ENCODE measurements at places on chromosomes 2 and 18.
A peak's percentile ranks its signal among the peaks of the same experiment; 100 is the strongest.

DNA sequence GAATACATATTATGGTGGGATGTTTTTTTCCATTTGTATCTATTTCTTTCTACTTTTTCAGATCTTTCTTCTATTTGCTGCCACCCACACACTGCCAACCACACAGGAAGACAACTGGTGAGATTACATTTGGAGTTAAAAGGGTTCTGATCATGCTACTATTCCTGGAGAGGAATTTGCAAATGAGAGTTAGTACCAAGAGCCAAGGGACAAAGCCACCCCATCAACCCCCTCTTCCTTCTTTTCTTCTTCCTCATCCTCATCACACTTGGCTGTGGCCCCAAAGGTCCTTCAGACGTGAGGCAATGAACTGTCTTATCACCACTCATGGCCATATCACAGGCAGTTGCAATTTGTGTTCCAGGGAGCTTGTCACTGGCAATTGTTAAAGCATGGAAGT lies 215.6 kb upstream of the SLC14A2 start:
- DNase-seq = no peak

DNA sequence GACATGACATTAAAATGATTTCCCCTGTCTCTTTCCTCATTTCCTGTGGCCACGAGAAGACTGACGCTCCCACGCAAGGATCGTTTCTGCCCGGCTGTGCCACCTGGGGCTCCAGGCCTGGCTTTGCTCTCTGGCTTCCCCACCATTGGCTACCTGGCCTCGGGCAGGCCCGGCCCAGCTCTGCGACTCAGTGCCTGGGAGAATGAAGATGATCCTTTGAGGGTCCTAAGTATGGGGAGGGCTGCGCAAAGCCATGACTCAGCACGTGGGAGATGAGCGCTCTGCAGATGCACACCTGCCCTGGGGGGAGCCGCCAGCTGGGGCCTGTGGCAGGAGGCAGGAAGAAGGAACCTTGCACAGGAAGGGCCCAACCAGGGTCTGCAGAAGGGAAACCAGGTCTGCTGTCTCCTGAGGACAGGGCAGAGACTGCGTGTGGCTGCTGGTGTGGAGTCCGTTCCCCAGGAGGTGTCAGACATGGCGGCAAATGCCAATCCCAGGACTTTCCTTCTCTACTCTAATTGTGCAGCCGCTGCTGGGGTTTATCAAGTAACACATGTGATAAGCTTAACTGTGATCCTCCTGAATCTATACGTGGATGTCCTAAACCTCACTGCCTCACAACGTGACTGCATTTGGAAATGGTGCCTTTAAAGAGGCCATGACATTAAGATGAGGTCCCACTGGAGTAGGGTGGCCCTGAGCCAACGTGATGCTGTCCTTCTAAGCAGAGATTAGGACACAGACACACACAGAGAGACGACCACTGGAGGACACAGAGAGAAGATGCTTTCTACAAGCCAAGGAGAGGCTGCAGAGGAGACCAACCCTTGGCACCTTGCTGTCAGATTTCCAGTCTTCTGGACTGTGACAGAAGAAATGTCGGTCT lies 32.9 kb downstream of the MBP start:
- DNase-seq = no peak

GRCh38 chr2:199404841-199405240 lies 52.9 kb downstream of the SATB2 start:
- no peak for DNase-seq

GRCh38 chr18:77068321-77069312 lies 64.0 kb downstream of the MBP start:
- DNase-seq = no peak

DNA sequence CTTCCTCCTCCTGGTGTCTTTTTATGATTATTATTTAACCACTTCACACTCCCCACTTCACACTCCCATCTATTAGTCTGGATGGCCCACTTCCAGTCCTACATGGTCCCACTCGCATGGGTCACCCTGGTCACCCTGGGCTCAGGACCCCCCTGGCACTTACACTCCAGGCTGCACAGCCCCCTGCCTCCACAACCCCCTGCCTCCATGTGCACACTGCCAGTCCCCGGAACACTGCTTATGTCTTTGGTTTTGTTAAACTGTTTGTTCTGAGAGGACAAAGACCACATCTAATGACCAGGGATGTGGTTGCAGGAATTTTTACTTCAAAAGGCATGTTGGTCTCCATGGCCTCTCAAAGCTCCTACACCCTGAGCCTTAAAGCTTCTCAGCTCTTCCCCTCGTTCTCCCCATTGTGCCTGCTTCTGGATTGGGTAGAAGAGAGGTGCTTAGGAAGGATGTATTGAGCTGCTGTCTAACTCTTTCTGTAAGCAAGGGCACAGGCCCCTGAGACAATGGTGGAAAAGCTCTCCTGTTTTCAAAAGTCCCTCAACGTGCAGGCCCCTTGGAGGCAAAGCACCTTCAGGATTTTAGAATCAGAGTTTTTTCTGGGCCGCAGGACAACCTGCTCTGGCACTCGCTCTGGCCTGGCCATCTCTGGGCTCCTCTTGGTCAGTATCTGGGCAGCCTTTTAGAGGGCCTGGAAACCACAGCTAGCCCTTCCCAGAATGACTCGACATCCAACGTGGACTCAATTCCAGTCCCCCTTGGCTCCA lies 150.0 kb upstream of the HAAO start:
- no peak for DNase-seq

- no peak for DNase-seq
Observed at GRCh38 chr2:205739620-205740019, 57.3 kb downstream of the NRP2 start.

DNA sequence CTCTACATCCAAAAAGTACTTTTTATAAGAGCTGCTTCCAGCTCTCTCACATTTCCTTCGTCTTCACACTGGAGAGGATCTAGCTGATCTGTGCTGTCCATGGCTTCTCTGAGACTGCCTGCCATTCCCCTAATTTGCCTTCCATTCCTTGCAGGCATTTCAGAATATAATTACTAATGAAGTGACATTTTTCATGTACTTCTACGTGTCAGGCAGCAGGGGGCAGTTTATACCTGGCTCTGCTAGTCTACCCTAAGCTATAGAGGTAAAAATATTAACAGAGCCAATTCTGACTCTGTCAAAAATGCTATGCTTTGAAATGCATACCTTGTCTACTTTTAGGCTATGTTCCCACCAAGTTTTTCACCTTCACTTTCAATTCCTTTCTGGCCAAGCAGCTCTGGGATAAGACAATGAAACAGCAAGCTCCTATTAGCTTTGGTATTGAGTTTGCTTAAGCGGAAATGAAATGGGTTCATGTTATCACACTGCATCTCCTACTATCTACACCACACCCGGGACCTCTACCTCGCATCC lies 81.9 kb downstream of the MEP1B start:
- DNase-seq = peak; percentile 63

GRCh38 chr2:220590476-220590875 lies 963.0 kb downstream of the SLC4A3 start:
- no peak for DNase-seq

All from NCI-H748 treated with DMSO at 0.1 percent for 48 hours (cell line).